ENCODE measurements at places on chromosomes 3 and 15. TPM values are rescaled to one million over a fixed set of nuclear protein-coding genes. Genes with fewer than 3 reads are reported as not detected.

The CHAC1 gene
- total RNA-seq, result 11.9 TPM

- H3K27me3 ChIP-seq, result no peaks in the 10 kb centered on the region
- no peak for DNase-seq
- no peak overlapping the region for H3K4me3 ChIP-seq
- peaks cover 34% of the 10 kb centered on the region for H3K4me1 ChIP-seq
- H3K36me3 ChIP-seq, result peaks cover 6% of the 10 kb centered on the region
These were observed 39.8 kb downstream of the RGMA start for GRCh38 chr15:93049233-93049632.

- H3K27me3 ChIP-seq, result no peaks in the 10 kb centered on the region
- H3K27ac ChIP-seq, result no peak overlapping the region
- no peaks in the 10 kb centered on the region for H3K36me3 ChIP-seq
- no peak for DNase-seq
These were observed 8.5 kb upstream of the TARS3 start for GRCh38 chr15:101732772-101733171.

DNA sequence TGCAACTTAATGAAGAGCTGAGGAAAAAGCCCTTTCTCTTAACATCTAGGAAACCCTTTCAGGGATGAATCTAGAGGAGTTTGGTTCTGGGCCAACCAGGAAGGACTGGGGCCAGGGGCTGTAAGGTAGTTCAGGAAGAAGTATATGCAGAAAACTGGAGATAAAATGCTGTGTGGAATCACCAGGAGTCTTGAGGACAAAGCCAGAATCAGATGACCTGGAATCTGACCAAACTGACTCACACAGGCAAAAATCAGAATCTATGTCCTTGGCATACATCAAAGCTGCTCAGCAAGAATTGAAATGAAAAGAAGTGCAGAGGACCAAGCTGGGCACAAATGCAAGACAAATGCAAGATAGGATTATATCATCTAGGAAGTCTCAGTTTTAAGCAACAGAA is 59.4 kb upstream of the ATP2C1 start:
- no peak overlapping the region for H3K4me3 ChIP-seq
- no peak for DNase-seq
- no peaks in the 10 kb centered on the region for H3K36me3 ChIP-seq
- no peaks in the 10 kb centered on the region for H3K4me1 ChIP-seq

DNA sequence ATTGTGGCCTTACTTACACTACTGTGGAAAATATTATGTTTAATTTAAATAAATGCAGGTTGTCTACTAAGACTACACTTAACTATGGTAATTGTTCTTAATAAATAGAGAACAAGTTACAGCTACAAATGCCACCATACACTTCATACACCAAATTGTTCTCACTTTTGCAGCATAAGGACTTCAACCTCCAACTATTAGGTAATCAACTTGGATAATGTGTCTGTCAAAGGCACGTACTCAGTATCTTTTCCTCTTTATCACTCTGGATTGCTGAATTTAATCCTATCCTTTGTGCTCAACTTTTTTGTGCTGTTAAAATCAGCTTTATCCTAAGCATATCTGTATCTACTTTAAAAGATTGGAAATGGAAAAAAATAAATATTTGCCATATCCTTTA is 41.6 kb upstream of the TMEM87A start:
- H3K4me1 ChIP-seq, result no peaks in the 10 kb centered on the region
- no peak for DNase-seq
- H3K27ac ChIP-seq, result no peak overlapping the region
- H3K27me3 ChIP-seq, result no peaks in the 10 kb centered on the region

- peaks cover 15% of the 10 kb centered on the region for H3K4me1 ChIP-seq
- DNase-seq, result no peak
- H3K4me3 ChIP-seq, result peak overlapping the region; percentile 98
- peak overlapping the region; percentile 92 for H3K27ac ChIP-seq
- H3K27me3 ChIP-seq, result no peaks in the 10 kb centered on the region
These were observed 2.1 kb downstream of the ACVR2B start for GRCh38 chr3:38455639-38456430.

Data from breast epithelium (tissue), 4 donors.